ENCODE measurements at places on chromosomes 1 and 21.

- no peaks in the 10 kb centered on the region for H3K36me3 ChIP-seq
- no peaks in the 10 kb centered on the region for H3K27me3 ChIP-seq
- H3K4me3 ChIP-seq, result no peak overlapping the region
- peaks cover 14% of the 10 kb centered on the region for H3K4me1 ChIP-seq
Measured at GRCh38 chr1:231983588-231984193, 357.1 kb downstream of the DISC1 start.

- H3K4me1 ChIP-seq, result peaks cover 58% of the 10 kb centered on the region
- DNase-seq, result peak; percentile 29
- H3K27me3 ChIP-seq, result no peaks in the 10 kb centered on the region
- H3K36me3 ChIP-seq, result peaks cover 2% of the 10 kb centered on the region
Measured at GRCh38 chr1:156508205-156508954, 7.8 kb upstream of the MEF2D start.

DNA sequence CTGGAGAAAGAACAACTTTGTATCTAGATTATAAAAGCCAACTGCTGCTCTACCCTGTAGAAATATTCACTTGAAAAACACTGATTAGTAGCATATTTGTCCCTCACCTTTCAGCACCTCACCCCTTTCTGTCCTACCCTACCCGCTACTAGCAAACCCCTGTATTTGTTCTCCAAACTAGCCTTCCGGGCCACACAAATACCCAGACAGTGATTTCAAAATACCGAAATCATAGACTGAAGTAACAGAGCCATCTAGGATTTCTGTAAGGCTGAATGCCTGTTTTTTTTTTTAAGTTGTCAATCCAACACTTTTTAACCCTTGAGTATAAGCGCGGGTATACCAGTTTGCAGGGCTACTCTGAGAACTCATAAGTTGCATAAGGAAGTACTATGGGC, 398 bp upstream of the DPT start:
- H3K36me3 ChIP-seq, result no peaks in the 10 kb centered on the region
- peaks cover 3% of the 10 kb centered on the region for H3K27me3 ChIP-seq
- DNase-seq, result no peak
- no peaks in the 10 kb centered on the region for H3K4me1 ChIP-seq
- H3K27ac ChIP-seq, result no peak overlapping the region

- H3K27me3 ChIP-seq, result no peaks in the 10 kb centered on the region
- H3K27ac ChIP-seq, result no peak overlapping the region
- DNase-seq, result peak; percentile 22
- H3K4me3 ChIP-seq, result peak overlapping the region; percentile 44
- peaks cover 35% of the 10 kb centered on the region for H3K4me1 ChIP-seq
Measured at GRCh38 chr1:243508303-243508713, 252.5 kb downstream of the SDCCAG8 start.

DNA sequence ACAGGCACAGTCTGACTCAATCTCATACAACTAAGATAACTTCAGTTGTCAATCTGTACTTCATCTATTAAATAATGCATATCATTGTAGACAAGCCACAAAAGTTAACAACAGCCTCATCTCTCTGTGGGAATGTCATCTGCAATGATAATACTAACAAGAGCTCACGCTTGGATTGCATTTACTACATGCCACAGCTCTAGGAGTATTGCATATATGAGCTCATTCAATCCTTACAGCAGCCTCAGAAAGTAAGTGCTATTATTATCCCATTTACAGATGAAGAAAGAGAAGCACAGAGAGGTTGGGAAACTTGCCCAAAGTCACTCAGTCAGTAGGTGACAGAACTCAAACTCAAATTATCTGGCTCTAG, 105.7 kb upstream of the GUCA2B start:
- H3K36me3 ChIP-seq, result no peaks in the 10 kb centered on the region
- H3K27ac ChIP-seq, result no peak overlapping the region
- DNase-seq, result no peak
- H3K4me3 ChIP-seq, result no peak overlapping the region

DNA sequence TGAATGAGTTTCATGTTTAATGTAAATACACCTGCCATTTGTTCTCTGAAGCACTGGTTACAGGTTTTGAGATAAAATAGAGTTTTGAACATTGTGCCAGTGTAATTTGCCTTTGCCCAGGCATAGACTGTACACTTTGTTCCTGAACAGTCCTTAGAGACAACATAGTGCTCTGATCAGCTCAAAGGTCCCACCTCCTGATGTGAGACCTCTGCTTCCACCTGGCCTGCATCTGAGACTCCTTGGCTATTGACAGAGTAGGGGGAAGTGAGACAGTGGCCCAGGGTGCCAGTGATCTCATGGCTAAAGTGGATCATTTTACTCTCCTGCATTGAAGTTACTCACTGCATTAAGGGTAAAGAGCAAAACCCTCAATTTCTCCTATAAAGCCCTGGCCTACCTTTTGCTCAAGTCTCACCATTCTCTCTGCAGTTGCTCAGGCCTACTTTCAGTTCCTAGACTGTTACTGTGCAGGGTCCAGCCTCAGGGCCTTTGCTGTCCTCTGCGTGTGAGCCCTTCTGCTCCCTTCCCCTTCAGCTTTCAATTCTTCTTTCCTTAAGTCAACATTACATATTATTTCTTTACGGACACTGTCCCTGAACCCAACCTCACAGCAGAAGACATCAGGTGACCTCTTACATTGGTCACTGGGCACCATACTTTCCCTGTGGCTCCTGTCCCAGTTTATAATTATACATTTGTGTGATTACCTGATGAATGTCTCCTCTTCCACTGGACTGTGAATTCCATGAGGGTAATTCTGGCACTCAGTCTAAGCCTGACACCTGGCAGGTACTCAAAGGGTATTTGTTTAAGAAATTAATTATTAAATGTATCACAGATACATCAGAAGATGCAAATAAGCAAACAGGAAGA, 142.9 kb downstream of the ROR1 start:
- H3K27me3 ChIP-seq, result peaks cover 9% of the 10 kb centered on the region
- no peaks in the 10 kb centered on the region for H3K36me3 ChIP-seq
- H3K4me1 ChIP-seq, result no peaks in the 10 kb centered on the region
- DNase-seq, result no peak
- no peak overlapping the region for H3K27ac ChIP-seq

DNA sequence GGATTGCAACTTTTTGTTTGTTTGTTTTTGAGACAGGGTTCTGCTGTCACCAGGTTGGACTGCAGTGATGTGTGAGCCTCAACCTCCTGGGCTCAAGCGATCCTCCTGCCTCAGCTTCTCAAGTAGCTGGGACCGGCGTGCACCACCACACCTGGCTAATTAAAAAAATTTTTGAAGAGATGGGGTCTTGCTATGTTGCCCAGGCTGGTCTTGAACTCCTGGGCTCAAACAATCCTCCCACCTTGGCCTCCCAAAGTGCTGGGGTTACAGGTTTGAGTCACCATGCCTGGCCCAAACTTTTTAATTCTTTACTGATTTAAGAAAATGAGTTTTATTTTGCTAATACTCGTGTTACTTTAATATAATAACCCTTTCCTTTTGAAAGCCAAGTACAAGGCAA, 31.5 kb upstream of the SERPINC1 start:
- no peak overlapping the region for H3K4me3 ChIP-seq
- DNase-seq, result no peak
- H3K36me3 ChIP-seq, result peaks cover 40% of the 10 kb centered on the region
- H3K27me3 ChIP-seq, result no peaks in the 10 kb centered on the region
- no peak overlapping the region for H3K27ac ChIP-seq
- peaks cover 11% of the 10 kb centered on the region for H3K4me1 ChIP-seq

DNA sequence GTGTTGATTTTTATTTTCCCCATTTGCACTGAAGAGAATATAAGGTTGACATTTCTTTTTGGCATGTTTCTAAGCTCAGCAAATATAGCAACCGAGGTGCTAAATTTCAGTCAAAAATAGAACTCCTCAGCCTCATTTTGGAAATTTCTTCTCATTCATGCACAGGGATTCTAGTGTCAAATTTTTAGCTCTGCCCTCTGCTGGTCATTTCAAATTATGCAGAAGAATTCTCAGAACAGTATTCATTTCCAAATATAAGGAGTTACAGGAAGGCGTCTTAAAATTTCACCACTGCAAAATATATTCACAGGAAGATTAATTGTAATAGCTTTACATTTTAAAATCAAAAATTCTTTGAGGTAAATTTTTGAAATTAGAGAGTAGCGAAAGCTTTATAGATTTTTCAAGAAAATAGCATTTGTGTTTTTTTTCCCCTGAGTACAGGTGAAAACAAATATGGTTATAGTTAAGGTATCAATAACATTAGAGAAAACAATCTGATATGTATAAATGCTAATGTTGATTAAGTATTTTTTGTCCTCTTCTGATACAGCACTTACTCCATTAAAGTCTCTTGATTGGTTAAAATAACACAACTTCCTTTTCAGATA, 57.9 kb downstream of the FMN2 start:
- no peak overlapping the region for H3K27ac ChIP-seq
- H3K27me3 ChIP-seq, result peaks cover 2% of the 10 kb centered on the region

GRCh38 chr21:31117128-31117916, 79.0 kb upstream of the KRTAP19-8 start:
- H3K36me3 ChIP-seq, result peaks cover 28% of the 10 kb centered on the region
- H3K4me3 ChIP-seq, result no peak overlapping the region
- H3K4me1 ChIP-seq, result peaks cover 9% of the 10 kb centered on the region
- no peak for DNase-seq
- H3K27ac ChIP-seq, result no peak overlapping the region
- H3K27me3 ChIP-seq, result no peaks in the 10 kb centered on the region

DNA sequence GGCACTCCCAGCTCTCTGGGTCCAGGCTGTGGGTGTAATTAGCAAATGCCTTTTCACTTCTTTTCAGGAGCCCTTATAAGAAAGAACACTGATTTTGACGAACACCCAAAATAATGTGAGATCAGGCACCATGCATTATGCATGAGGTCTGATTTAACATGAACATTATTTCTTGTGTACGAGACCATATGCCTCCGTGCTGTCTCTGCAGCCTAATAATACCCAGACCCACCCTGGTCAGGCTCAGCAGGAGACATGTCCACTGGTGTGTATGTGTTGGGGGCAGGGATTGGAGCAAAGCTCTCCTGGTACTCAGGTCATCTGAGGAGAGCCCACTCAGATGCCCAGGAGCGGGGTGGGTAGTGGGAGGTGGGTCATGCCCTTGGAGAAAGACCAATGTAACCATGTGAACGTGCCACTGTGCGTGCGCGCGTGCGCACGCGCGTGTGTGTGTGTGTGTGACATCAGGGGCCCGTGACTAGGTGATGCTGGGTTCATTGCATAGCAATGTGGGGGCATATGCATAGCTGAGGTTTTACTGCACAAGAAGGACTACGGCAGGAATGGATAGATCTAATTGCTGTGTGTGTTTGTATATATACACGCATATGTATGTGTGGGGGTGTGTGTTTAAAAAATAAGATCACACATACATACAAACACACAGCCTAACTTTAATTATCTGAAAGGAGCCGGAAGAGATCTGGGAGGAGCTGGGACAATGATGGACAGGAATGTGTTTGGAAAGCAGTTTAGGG, 7.1 kb downstream of the POU3F1 start:
- H3K27ac ChIP-seq, result no peak overlapping the region
- no peaks in the 10 kb centered on the region for H3K36me3 ChIP-seq
- H3K27me3 ChIP-seq, result peaks cover 50% of the 10 kb centered on the region
- H3K4me1 ChIP-seq, result peaks cover 4% of the 10 kb centered on the region

- DNase-seq, result no peak
- H3K4me1 ChIP-seq, result peaks cover 2% of the 10 kb centered on the region
- H3K36me3 ChIP-seq, result no peaks in the 10 kb centered on the region
- H3K27ac ChIP-seq, result no peak overlapping the region
Measured at GRCh38 chr1:110487726-110488125, 31.2 kb downstream of the KCNA10 start.

- H3K4me3 ChIP-seq, result no peak overlapping the region
- no peak for DNase-seq
- H3K27me3 ChIP-seq, result no peaks in the 10 kb centered on the region
- peaks cover 1% of the 10 kb centered on the region for H3K4me1 ChIP-seq
- H3K36me3 ChIP-seq, result no peaks in the 10 kb centered on the region
- no peak overlapping the region for H3K27ac ChIP-seq
Measured at GRCh38 chr1:214928574-214928973, 154.0 kb upstream of the KCNK2 start.

DNA sequence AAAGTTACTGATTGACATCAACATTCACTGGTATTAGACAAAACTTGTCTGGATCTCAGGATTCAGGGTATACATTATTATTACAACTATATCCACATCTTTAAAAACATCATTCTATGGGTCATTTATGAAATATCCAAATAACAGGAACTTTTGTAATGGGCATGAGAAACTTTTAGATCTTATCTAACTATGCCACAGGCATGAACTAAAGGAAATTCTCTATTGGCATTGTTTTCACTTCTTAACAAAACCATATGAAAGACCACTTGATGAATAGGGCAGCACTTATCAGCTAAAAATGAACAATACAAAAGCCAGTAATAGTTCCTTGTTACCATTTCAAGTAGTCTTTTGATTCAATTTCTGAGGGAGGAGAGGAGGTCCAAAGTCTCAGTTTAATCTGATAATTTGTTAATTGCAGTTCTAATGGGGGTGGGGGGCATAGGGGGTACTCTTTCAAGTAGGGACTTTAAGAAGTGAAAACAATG, 30.8 kb upstream of the CPLANE2 start:
- H3K36me3 ChIP-seq, result no peaks in the 10 kb centered on the region
- no peaks in the 10 kb centered on the region for H3K27me3 ChIP-seq
- no peak overlapping the region for H3K4me3 ChIP-seq
- H3K27ac ChIP-seq, result no peak overlapping the region

DNA sequence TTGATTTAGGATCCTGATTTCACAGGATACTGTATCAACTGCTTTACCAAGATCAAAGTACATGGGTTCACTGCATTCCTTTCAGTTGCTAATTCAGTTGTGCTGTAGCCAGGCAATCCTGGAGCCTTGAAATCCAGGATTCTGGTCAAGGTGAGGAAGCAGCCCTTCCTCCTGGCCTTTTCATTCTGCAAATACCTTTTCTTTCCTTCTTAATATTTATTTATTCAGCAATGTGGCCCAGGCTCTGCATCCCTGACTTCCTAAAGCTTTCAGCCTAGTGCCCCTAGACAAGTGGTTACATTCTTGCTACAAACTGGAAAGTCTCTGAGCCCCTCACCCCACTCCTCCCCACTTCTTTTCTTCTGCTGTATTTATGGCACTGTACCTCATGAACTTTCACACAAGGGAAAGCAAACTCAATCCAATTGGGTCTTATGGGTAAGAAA, 16.2 kb downstream of the LRRC8D start:
- peaks cover 13% of the 10 kb centered on the region for H3K4me1 ChIP-seq
- no peaks in the 10 kb centered on the region for H3K27me3 ChIP-seq
- no peaks in the 10 kb centered on the region for H3K36me3 ChIP-seq
- H3K27ac ChIP-seq, result no peak overlapping the region
- no peak for DNase-seq
- H3K4me3 ChIP-seq, result no peak overlapping the region

GRCh38 chr1:232754930-232755329, 50.3 kb upstream of the MAP10 start:
- DNase-seq, result no peak
- no peak overlapping the region for H3K4me3 ChIP-seq
- H3K27me3 ChIP-seq, result no peaks in the 10 kb centered on the region
- H3K27ac ChIP-seq, result no peak overlapping the region

DNA sequence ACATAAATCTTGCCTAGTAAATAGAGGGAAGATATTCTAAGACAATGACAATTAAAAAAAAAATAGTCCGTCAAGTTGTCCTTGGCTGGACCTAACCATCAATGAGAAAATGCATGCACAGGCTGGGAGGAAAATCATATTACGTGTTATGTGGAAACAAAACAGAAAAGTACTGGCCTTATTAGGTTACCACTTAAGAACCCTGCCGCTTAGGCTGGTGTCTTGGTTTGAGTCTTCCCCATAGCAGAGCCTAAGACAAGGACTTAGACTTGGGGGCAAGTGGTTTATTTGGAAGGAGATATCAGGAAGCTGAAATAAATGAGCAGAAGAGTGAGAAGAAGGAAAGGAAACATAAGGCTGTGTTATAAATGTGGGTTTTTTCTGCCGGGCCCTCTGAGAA, 186.4 kb downstream of the MRPL39 start:
- peaks cover 24% of the 10 kb centered on the region for H3K36me3 ChIP-seq
- peaks cover 81% of the 10 kb centered on the region for H3K4me1 ChIP-seq
- peak overlapping the region; percentile 74 for H3K4me3 ChIP-seq
